ENCODE measurements at places on chromosomes 4 and X.

DNA sequence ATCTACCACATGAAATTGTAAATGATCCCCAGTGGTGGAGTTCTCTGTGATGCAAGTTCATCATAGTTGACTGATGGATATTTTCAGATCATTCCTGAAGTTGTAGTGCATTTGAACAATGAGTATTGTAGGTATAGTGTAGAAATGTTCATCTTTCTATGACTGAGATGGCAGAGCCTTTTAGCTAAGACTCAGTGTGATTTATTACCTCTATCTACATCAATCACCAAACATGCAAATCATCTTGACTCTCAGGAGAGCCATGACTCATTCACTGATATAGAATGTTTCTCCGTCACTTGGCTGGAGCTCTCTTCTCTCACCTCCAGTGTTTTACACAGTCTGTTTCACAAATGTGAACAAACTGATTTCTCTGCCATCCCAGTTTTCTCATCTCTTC, 392.6 kb downstream of the IL1RAPL1 start:
- no peaks in the 10 kb centered on the region for H3K27me3 ChIP-seq
- no peaks in the 10 kb centered on the region for H3K36me3 ChIP-seq
- no peak for DNase-seq
- no peak overlapping the region for H3K4me3 ChIP-seq

- no peak for DNase-seq
- no peaks in the 10 kb centered on the region for H3K4me1 ChIP-seq
- H3K4me3 ChIP-seq: no peak overlapping the region
- no peaks in the 10 kb centered on the region for H3K27me3 ChIP-seq
Observed at GRCh38 chr4:165760182-165760581, 112.9 kb upstream of the TLL1 start.

DNA sequence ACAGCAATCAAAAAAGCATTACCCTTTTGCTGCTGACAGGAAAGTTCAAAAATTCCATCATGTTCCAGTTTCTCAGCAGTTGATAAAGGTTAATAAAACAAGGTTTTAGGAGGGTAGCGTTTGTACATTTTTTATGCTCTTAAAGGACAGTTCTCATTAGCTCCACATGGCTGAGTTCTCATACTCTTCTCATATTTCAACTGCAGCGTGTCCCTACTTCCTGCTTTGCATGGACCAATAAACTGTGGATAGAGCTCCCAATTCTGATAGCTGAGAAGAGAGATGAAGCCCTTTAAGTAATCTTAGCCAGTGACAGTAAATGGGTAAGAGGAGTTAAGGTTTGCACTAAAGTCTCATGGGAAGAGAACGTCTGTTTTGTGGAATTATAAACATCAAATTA, 53.5 kb downstream of the SPANXA2 start:
- no peak overlapping the region for H3K4me3 ChIP-seq
- H3K4me1 ChIP-seq: no peaks in the 10 kb centered on the region
- no peak overlapping the region for H3K27ac ChIP-seq
- H3K27me3 ChIP-seq: no peaks in the 10 kb centered on the region
- no peak for DNase-seq

DNA sequence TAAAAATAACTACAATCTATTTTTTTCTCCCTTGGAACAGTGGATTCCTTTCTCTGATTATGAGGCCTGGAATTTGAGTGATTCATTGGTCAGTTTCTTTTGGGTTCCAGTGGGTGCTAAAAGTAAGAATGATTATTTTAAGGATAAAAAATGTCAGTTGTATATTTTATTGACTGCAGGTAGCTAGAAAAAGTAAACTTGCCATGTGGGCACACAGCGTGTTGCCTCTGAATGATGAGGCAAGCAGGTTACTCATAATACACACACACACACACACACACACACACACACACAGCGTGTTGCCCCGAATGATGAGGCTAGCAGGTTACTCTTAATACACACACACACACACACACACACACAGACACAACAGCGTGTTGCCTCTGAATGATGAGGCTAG, 13.8 kb downstream of the GALNT7 start:
- H3K36me3 ChIP-seq: no peaks in the 10 kb centered on the region
- H3K4me1 ChIP-seq: no peaks in the 10 kb centered on the region
- DNase-seq: no peak
- H3K27me3 ChIP-seq: no peaks in the 10 kb centered on the region
- H3K4me3 ChIP-seq: no peak overlapping the region

- DNase-seq: no peak
- H3K27ac ChIP-seq: no peak overlapping the region
- H3K27me3 ChIP-seq: no peaks in the 10 kb centered on the region
- no peaks in the 10 kb centered on the region for H3K4me1 ChIP-seq
- no peak overlapping the region for H3K4me3 ChIP-seq
Observed at GRCh38 chrX:115491766-115492165, 69.2 kb upstream of the PLS3 start.

DNA sequence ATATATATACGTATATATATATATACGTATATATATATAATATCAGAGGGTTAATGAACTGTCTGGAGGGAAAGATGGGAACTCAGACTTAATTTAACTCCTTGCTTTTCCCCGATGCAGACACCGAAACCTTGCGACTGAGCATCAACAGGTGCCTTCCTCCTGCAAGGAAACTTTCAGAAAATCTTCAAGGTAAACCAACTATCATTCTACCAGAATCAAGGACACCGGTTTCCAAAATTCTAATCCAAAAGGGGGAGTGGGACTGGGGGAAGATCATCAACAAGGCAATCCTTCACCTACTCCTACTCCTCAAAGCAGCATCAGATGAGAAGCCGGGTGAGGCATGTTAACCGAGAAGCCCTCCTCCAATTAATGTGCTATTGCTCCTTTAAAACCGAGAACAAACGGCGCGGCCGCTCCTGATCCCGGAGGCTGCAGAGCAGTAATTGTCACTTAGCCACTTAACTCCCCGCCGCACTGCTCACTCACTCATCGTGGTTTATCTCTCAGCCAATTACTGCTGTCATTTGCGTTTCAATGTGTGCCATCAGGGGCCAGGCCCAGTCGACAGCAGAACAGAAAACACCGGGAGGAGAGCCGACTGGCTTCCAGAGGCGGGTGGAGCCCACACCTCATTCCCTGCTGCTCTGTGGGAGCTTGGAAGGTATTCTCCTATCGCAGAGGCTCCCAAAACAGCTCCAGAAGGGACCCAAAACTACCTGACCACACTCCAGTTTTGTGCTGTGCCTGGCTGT, 61.7 kb downstream of the MAML3 start:
- no peak for DNase-seq
- no peaks in the 10 kb centered on the region for H3K27me3 ChIP-seq
- H3K4me1 ChIP-seq: peaks cover 17% of the 10 kb centered on the region
- no peaks in the 10 kb centered on the region for H3K36me3 ChIP-seq
- H3K4me3 ChIP-seq: no peak overlapping the region

Measured in effector memory CD4-positive, alpha-beta T cell (primary cell).